ENCODE measurements at places on chromosomes 7 and 10. TPM values are rescaled to one million over a fixed set of nuclear protein-coding genes. Genes with fewer than 3 reads are reported as not detected.

- H3K4me3 ChIP-seq: no peak overlapping the region
- H3K4me1 ChIP-seq: no peaks in the 10 kb centered on the region
- H3K36me3 ChIP-seq: no peaks in the 10 kb centered on the region
- H3K27me3 ChIP-seq: no peaks in the 10 kb centered on the region
- no peak for DNase-seq
- H3K27ac ChIP-seq: no peak overlapping the region
Observed at GRCh38 chr7:14717816-14718215, 184.7 kb downstream of the DGKB start.

DNA sequence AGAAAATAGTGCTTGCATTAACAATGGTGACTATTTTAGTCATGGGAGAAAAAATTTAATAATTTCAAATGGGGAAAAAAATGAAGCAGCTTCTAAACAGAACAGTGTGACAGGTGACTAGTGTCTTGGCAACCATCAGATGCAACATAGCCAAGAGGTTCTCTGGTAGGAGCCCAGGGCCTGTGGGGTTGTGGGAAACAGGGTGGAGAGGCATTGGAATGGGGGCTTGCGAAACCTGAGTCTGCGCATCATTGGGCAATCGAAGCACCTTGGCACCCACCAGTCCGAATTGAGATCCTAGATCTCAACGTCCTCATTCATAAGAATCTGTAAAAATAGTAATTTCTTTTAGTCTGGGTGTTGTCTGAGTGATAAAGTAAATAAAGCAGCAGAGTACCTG, 19.2 kb upstream of the PARD3 start:
- no peaks in the 10 kb centered on the region for H3K4me1 ChIP-seq
- no peak overlapping the region for H3K4me3 ChIP-seq
- DNase-seq: no peak
- no peak overlapping the region for H3K27ac ChIP-seq
- H3K36me3 ChIP-seq: no peaks in the 10 kb centered on the region

DNA sequence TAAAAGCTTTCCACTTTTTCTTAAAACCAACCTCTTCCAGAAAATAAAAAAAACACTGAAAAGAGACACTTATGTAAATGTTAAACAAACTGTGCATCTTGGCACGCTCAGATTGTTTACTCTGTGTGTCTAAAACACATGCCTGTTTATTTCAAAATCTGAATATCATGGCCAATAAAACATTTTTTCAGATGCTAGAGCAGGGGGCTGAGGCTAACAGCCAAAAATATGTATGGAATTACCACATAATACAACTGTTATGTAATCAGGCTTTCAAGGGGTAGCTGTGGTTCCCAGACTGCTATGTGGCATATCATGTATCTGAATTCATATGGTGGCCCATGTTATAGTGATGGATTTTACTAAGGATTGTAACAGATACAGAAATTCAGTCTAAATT, 130.4 kb downstream of the HIBADH start:
- no peak overlapping the region for H3K27ac ChIP-seq
- no peak for DNase-seq
- H3K4me1 ChIP-seq: no peaks in the 10 kb centered on the region
- H3K36me3 ChIP-seq: no peaks in the 10 kb centered on the region

GRCh38 chr7:127751062-127751461, 99.1 kb downstream of the SND1 start:
- H3K27ac ChIP-seq: no peak overlapping the region
- no peak for DNase-seq
- no peak overlapping the region for H3K4me3 ChIP-seq
- no peaks in the 10 kb centered on the region for H3K27me3 ChIP-seq

- H3K4me3 ChIP-seq: no peak overlapping the region
- no peak for DNase-seq
- no peaks in the 10 kb centered on the region for H3K4me1 ChIP-seq
- no peak overlapping the region for H3K27ac ChIP-seq
Observed at GRCh38 chr7:98760201-98760651, 109.6 kb downstream of the TMEM130 start.

- H3K36me3 ChIP-seq: no peaks in the 10 kb centered on the region
- H3K4me3 ChIP-seq: no peak overlapping the region
- no peak for DNase-seq
- H3K27me3 ChIP-seq: no peaks in the 10 kb centered on the region
- no peak overlapping the region for H3K27ac ChIP-seq
- H3K4me1 ChIP-seq: no peaks in the 10 kb centered on the region
Observed at GRCh38 chr10:120145107-120145506, 252.6 kb downstream of the SEC23IP start.

GRCh38 chr7:157819455-157819807, 482.6 kb downstream of the DNAJB6 start:
- H3K27me3 ChIP-seq: no peaks in the 10 kb centered on the region
- H3K4me3 ChIP-seq: no peak overlapping the region
- H3K36me3 ChIP-seq: no peaks in the 10 kb centered on the region
- no peak for DNase-seq
- H3K4me1 ChIP-seq: no peaks in the 10 kb centered on the region

DNA sequence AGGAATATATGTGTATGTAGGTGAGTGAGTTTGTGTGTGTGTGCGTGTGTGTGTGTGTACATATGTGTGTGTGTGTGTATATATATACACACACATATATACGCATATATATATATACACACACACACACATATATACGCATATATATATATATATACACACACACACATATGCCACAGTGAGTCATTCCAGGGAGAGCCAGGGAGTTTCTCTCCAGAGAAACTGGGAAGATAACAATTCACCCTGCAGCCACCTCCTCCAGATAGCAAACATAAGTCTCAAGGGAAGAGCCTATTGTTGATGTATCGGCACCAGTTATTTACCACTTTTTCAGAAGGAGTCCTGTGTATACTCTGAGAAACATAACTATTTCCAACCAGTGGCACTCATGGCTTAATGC, 102.3 kb upstream of the STK17A start:
- H3K27me3 ChIP-seq: no peaks in the 10 kb centered on the region
- no peaks in the 10 kb centered on the region for H3K36me3 ChIP-seq
- no peak for DNase-seq
- no peak overlapping the region for H3K4me3 ChIP-seq

DNA sequence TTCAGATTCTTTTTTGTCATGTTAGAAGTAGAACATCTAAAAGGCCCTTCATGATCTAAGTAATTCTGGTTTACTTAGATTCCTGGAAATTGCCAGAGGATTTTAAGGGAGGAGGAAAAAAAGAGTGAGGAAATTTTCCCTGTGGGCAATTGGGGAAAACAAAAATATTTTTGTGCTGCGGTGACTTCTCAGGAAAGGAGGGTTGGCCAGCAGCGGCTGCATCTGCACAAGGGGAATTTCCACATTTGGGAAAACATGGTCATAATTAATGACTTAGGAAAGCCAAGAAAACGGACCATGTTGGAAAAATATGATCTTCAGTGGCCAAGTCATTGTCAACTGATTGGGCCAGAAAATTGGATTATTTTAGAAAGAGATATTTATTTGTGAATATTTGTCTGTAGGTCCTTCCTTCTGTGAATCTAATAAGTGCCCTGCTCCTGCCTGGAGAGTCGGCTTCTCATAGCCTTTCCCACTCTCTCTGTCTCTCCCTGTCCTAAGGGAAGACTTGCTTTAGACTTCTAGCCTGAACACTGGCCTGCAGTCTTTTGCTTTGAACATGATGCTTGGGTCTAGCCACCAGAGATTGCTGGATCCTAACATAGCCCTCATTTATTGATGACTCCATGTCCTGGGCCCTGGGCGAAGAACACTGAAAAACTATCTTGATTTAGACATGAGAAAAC, 124.2 kb upstream of the MKLN1 start:
- no peaks in the 10 kb centered on the region for H3K36me3 ChIP-seq
- DNase-seq: no peak
- H3K27me3 ChIP-seq: no peaks in the 10 kb centered on the region

GRCh38 chr7:94655848-94656657, at the start of gene SGCE:
SGCE (minus strand) TSS chr7:94656133; CDS start chr7:94656098, 35 bp downstream.
- peak; percentile 86 for DNase-seq
- no peaks in the 10 kb centered on the region for H3K27me3 ChIP-seq
- peak within 1 kb of the TSS; percentile 66 for H3K4me3 ChIP-seq
- H3K27ac ChIP-seq: peak within 1 kb of the TSS; percentile 90
- no peaks in the 10 kb centered on the region for H3K36me3 ChIP-seq
- H3K4me1 ChIP-seq: peaks cover 1% of the 10 kb centered on the region

DNA sequence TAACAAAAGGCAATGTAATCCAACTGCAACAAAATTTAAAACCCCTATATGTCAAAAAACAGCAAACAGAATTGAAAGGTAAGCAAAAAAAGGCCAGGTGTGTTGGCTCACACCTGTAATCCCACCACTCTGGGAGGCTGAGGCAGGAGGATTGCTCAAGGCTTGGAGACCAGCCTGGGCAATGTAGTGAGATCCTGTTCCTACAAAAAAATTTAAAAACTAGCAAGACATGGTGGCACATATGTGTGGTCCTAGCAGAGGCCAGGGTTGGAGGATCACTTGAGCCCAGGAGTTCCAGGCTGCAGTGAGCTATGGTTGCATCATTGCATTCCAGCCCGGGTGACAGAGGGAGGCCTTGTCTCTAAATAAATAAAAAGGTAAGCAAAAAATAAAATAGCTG, 212.1 kb upstream of the KLF14 start:
- H3K4me3 ChIP-seq: no peak overlapping the region

DNA sequence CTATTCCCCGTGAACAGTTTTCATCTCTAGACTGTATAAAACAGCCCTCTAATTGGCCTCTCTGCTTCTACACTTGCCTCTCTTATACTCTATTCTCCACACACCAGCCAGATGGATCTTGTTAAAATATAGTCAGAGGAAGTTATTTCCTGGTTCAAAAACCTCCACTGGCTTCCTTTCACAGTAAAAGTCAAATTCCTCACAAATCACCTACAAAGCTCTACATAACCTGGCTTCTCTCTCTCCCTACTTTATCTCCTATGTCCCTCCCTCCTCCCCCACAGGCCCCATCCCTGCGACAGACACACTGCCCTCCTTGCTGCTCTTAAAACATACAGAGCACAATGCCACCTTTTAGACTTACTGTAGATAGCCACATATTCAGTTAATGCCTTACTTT, 60.1 kb downstream of the TPK1 start:
- H3K36me3 ChIP-seq: no peaks in the 10 kb centered on the region
- H3K4me3 ChIP-seq: no peak overlapping the region
- no peak for DNase-seq
- H3K4me1 ChIP-seq: no peaks in the 10 kb centered on the region

DNA sequence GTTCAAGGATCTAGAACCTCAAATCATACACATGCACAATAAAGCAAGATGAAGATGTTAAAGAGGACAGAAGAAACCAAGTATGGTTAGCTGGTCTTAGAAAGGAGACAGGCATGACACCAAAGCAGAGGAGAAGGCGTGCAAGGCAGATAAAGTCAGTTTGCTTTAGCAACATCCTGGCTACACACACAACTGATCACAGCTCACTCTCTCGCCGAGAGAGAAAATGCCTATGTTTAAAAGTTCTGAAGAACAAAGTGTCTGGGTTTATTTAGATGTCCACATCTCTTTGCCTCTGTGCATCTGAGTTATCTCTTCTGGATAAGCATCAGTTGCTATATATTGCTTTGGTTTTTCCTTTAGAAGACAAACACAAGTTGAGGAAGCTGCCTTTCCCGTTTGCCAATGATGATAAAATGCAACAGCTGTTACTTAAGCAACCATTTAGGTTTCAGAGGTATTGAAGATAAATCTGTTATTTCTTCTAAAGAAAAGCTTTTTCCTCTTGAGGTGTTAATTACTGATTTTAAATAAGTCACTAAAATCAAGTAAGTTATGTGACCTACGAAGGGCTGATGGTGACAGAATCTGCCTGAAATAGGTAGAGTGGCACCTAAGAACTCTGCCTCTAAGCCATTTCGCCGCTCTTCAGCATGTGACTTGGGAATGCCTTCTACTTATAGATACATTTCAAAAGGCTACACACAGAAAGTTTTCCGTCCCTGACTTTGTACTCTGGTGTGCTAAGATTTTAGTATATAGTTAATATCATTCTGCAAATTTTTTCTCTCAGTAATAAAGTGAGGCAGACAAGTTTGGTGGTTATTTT, 146.2 kb upstream of the ASAH2 start:
- H3K36me3 ChIP-seq: no peaks in the 10 kb centered on the region
- no peaks in the 10 kb centered on the region for H3K27me3 ChIP-seq
- H3K27ac ChIP-seq: no peak overlapping the region
- no peak for DNase-seq

DNA sequence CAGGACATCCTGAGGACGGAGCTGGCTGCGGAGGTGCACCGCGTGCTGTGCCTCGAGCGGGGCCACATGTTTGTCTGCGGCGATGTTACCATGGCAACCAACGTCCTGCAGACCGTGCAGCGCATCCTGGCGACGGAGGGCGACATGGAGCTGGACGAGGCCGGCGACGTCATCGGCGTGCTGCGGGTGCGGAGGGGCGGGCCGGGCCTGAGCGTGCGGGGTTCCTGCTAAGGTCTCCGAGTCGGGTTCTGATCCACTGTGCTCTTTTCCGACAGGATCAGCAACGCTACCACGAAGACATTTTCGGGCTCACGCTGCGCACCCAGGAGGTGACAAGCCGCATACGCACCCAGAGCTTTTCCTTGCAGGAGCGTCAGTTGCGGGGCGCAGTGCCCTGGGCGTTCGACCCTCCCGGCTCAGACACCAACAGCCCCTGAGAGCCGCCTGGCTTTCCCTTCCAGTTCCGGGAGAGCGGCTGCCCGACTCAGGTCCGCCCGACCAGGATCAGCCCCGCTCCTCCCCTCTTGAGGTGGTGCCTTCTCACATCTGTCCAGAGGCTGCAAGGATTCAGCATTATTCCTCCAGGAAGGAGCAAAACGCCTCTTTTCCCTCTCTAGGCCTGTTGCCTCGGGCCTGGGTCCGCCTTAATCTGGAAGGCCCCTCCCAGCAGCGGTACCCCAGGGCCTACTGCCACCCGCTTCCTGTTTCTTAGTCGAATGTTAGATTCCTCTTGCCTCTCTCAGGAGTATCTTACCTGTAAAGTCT, 10.4 kb downstream of the ATG9B start:
- DNase-seq: no peak
- H3K36me3 ChIP-seq: no peaks in the 10 kb centered on the region
- H3K27ac ChIP-seq: no peak overlapping the region
- no peak overlapping the region for H3K4me3 ChIP-seq
- peaks cover 6% of the 10 kb centered on the region for H3K4me1 ChIP-seq

Gene GPR146
- 7.5 TPM for total RNA-seq

Gene TDRD1
- 0.46 TPM for total RNA-seq

Gene SLC26A3
- total RNA-seq: 0.45 TPM

Gene GRID1
- 1.8 TPM for total RNA-seq

Gene AMPH
- 1.5 TPM for total RNA-seq

Gene ANKRD1
- total RNA-seq: not detected

Gene CRYGN
- 1.5 TPM for total RNA-seq

Gene ZNF727
- 20.2 TPM for total RNA-seq

Gene HDAC9
- 7.6 TPM for total RNA-seq

Gene LBX1
- not detected for total RNA-seq

Gene STEAP1B
- 0.25 TPM for total RNA-seq

Gene CHAT
- total RNA-seq: not detected

Gene FEZF1
- not detected for total RNA-seq

Gene ARHGEF35
- total RNA-seq: 4.1 TPM

Gene GSDME
- 17.3 TPM for total RNA-seq
